NCI-H1048 (cell line): ENCODE measurements at places on chromosomes 12 and 14.

DNA sequence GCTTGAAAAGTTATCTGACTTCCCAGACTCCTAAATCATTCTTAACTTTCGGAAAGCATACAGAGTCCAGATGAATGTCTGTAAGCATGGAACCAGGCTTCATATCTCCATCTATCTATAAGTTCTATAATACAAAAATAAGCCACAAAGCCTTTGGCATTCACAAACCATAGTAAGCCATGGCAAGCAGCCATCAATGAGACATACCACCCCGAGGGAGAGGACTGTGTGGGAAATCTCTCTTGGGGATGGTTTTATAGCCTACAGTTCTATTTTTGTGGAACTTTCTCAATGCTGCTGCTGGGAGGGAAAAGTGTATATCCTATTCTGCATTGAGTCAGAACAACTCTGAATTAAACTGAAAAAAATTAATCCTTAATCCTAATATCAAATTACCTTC, 20.4 kb downstream of the EGLN3 start:
- DNase-seq: no peak

GRCh38 chr12:60577607-60578006, 981.8 kb downstream of the SLC16A7 start:
- DNase-seq: no peak

GRCh38 chr12:53279888-53280498, 11.9 kb downstream of the ESPL1 start:
- no peak for DNase-seq

DNA sequence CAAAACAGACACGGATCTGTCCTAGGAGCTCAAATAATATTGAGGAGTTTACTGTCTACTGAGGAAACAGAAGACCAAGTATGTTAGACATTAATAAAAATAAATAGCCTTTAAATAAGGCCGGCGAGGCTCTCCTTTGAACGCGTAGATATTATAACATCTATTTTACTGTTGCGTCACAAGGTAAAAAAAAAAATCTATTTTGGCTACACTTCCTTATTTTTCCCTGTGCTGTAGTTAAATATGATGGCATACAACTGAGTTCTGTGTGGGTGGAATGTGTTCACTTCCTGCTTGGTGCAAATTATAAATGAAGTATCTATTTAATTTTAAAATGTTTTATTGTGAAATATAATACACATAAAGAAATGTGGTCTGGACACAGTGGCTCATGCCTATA, 17.2 kb upstream of the RAD52 start:
- no peak for DNase-seq

DNA sequence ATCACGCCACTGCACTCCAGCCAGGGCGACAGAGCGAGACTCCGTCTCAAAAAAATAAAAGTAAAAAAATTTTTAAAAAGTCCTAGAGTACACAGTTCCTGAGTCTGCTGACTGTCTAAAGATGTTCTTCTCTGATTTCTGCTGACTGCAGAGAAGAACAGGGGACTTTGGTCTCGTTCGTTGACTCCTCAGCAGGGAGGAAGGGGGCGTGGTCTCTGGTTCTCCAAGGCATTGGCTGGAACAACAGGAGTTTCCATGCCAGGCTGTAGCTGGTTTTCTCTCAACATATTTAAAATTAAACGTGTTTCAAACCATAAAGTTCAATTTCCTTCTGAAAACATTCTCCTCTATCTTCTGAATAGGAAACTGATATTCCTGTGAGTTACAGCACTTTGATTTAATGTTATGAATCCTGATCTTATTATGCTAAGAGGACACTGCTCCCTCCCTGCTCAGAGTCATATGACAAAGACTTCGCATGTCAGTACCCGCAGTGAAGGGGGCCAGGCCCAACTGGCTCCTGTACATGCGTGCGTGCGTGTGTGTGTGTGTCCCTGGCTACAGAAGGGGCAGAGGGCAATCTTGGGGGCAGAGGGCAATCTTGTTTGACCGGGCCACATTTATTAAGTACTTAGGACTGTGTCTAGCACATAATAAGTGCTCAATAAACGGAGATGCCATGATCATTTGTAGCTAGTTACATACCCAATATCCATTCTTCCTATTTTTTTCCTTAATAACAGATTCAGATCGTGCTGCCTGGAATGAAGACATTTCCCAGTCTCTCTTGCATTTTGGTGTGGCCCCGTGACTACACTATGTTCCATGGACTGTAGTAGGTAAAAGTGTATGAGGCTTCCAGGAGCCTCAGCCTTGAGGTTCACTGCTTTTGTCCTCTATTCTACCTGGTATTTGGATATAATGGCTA, 16.5 kb upstream of the HNF1A start:
- DNase-seq: no peak

- DNase-seq: no peak
These were observed 50.2 kb upstream of the FZD10 start for GRCh38 chr12:130111965-130112496.

- DNase-seq: no peak
These were observed 76.0 kb downstream of the GALNT8 start for GRCh38 chr12:4796216-4796615.

DNA sequence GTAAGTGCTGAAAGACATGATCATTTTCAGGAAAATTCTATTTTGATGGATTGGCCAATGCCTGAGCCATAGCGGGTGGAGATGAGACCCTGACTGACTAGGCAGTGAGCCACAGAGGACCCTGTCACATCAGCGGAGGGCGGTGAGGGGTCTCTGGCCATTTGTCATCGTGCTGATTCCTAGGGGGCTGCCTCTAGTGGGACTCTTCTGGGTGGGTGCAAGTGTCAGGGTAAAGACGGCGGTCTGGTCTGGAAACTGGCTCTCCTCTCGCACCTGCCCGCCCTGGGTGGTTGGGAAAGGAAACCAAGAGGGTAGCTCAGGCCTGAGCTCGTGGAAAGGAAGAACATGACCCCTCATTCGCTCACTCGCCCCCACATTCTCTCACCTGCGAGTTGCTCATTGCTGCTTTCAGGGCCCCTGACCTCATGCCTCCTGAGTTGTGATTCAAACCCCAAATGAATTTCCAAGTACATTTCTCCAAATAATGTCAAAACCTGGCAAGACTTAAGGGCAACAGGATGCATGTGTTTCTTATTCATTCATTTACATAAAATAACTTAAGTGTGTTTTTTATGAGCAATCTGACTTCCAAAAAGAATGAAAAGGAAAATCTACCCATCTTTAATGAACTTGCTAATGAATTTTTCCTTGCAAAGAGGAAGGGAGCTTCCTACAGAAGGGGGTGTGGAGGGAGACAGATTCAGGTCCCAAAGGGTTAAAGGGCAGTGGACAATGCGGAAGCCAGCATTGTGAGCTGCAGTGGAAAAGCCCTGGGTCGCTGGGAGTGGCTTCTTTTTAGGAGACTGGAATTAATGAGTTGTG, 12.8 kb downstream of the MEG3 start:
- DNase-seq: no peak

GRCh38 chr14:22289570-22289969, 299.5 kb downstream of the DAD1 start:
- DNase-seq: no peak

GRCh38 chr12:25690996-25691864, 138.1 kb upstream of the LMNTD1 start:
- DNase-seq: no peak

DNA sequence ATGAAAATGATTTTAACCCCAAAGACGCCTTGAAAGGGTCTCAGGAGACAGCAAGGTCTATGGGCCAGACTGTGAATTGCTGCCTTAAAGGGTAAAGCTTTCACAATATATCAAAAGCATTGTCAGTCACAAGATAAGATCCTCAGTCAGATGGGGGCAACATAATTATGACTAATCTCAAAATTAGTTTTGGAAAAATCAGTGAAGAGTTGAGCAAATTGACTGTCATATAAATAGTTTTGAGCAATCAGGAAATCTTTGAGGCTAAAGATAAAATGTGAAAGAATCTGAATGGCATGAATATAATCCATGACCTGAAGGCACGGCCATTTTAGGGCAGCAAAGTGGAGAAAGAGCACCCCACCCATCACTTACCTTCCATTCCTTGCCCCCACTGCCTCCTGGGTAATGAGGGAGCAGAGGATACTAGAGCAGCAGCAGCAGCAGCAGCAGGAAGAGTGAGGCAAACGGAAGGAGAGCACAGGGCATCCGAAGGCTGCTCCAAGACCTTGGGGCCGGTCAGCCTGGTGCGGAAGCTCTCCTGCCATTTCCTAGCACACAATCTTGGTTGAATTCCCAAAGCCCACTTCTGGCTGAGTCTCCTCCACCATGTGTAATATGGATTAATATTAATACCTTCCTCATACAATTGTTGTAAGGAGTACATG, 7.0 kb downstream of the STON2 start:
- no peak for DNase-seq

GRCh38 chr12:108103087-108103486, 26.0 kb upstream of the WSCD2 start:
- no peak for DNase-seq

GRCh38 chr12:69102856-69103255, 136.5 kb upstream of the CPSF6 start:
- no peak for DNase-seq

- DNase-seq: no peak
These were observed 2.7 kb downstream of the RAP1B start for GRCh38 chr12:68613209-68613904.

DNA sequence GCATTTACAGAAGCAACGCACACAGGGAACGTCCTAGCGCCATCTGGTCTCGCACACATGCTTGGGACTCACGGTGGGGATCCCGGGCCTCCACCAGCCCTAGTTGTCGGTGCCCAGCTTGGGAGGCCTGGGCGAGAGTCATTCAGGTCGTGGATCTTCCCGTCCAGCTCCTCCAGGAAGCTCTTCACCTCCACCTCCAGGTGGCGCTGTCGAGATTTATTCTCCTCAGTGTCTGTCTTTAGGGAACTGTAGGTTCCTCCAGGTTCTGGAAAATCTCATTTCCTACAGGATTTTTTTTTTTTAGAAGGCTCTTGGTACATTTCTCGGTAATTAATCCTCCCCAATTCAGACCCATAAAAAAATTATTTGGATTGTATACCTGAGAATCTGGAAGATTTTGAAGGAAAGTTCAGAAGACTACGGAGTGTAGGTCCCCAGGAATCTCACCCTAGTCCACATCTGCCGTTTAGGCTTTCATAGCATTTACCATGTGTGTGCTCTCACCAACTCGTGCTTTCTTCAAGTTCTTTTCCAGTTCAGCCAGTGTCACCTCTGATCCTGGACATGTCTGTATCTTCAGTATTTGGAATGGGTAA, 910.0 kb downstream of the TMEM121 start:
- DNase-seq: peak; percentile 13

DNA sequence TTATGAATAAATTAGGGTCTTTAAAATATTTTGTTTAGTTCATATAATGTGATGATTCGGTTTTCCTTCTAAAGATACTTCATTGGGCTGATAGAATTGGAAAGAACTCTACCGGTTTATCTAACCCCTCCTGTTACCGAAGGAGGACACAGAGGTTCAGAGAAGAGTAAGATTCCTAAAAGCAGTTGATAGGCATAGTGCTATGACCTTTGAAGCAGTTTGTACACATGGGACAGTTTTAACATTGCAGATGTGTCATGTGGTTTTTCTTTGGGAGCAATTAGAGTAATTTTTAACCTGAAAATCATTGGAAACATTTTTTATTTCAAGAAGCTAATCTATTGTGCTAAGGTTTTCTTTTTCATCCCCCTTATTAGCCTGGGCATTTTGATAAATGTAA, 62.8 kb downstream of the BHLHE41 start:
- DNase-seq: no peak

DNA sequence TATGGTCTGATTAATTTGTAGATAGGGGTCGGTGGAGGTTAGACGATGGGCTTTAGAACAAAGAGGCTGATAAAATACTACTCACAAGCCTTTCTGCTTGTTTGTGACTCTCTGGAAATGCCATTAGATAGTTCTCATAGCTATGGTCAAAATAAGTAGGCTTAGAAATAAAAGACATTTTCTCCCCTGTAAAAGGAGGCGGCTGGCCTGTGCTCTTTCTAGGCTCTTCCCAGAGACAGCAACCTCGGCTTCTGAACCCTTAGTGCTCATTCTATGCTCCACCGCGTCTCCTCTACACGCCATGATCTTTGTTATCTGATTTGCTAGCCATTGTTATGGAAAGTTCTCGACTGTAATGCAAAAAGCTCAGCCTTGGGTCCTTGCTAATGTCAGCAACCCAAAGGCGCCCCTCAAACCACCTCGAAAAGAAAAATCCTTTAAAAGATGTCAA, 64.5 kb downstream of the CRADD start:
- no peak for DNase-seq

- DNase-seq: no peak
These were observed 796.4 kb downstream of the AACS start for GRCh38 chr12:125861299-125862281.

DNA sequence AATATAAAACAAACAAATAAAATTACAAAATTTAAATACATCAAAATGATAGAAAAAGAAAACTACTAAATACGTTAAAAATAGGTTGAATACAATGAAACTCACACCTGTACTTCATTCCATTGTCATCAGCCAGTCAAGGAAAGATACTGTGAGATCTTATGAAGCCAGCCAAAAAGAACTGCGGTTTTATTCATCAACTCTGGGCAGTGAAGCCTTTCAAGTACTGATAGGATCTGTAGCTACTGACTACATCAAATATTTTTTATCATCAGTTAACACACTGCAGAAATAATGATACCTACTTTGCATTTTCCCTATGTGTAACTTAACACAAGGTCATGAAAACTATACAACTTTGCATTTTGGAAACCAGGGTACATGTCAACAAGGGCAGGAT, 46.3 kb upstream of the FAR2 start:
- DNase-seq: no peak

DNA sequence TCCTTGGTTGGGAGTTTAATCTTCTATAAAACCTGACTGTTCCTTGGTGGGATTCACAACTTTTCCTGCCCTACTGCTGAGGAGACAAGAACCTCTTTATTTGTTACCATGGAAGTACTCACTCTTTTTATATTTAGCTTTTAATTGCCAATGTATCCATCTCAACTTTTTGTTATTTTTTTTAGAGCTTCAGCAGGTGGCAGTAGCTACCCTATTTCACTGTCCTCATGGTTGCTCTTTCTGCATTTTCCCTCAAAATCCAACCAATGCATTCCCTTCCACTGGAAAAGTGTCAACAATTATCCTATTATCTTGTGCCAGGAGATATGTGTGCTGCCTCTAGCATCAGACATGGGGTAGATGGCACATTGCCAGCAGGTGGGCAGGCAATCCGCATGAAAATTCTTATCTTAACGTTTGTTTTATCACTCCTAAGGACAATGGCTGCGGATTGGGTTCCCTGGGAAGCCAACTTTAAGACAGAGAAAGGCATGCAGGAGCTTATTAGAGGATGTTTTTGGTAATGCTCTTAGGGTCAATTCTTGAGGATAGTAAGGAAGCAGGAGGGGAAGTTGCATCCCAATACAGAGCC, 406.4 kb downstream of the SNAPC1 start:
- no peak for DNase-seq

DNA sequence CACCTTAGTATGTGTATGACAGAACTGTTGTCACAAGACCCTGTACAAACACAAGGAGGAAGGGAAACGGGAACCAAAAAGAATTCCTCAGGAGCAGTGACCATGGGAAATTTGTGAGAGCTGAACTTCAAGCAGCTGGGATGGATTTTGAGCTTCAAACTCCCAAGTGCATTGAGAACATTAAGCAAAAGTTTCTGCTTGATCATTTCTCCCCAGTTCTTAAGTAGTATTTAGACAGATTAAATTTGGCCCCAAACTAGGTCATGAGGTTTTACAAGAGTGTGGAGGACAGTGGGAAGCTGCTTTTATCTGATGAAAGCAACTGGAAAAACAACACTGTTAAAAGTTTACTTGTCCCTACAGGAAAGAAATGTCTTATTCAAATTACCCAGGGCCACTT, 206.0 kb upstream of the DCN start:
- DNase-seq: no peak

GRCh38 chr12:54017878-54018467, 9.2 kb downstream of the HOXC8 start:
- peak; percentile 94 for DNase-seq
